ENCODE measurements at places on chromosomes 5 and 9. TPM values are rescaled to one million over a fixed set of nuclear protein-coding genes. Genes with fewer than 3 reads are reported as not detected.

- no peak for DNase-seq
Observed at GRCh38 chr5:72030237-72030636, 77.0 kb upstream of the MAP1B start.

GRCh38 chr5:122985954-122986721 lies 50.4 kb downstream of the PPIC start:
- no peak for DNase-seq

Gene TERT
- not detected for polyA plus RNA-seq

- DNase-seq: no peak
Observed at GRCh38 chr9:15079989-15080388, 169.8 kb upstream of the FREM1 start.

GRCh38 chr9:115039516-115040120 lies 78.3 kb downstream of the TNC start:
- DNase-seq: no peak

GRCh38 chr5:112479418-112479817 lies 60.3 kb upstream of the EPB41L4A start:
- no peak for DNase-seq

DNA sequence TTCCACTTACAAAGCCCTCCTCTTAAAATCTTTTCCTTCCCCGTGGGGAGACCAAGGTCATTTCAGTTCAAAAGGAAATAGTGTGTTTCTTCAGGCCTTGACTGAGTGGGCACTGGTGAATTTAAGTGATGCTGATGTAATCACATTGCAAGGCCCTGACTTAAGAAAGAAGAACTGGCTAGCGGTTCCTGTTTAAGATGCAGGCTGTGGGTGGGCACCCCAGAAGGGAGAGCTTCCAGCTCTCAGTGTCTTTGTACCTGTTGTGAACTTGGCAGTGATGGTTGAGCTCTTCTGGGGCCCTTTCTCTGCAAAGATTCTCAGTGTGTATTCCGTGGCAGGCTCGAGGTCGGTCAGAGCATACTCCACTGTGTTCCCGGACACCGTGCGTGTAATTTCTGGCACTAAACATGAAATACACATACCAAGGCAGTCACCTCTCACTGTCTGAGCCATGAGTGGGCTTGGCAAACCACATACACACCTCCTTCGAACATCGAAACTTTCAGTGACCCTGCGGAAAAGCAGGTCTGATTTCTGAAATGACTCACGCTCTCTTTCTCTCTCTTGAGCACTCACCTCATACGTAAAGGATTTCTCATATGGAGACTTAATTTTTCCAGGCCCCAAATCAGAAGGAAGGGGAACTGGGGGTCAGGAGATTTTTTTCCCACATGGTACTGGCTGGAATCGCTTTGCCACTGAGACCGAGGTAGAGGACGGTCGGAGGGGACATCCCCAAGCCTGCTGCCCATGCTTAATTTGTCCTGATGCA lies 81.9 kb downstream of the TNC start:
- DNase-seq: peak; percentile 54
